ENCODE measurements at places on chromosomes 2 and 18.

GRCh38 chr18:8561123-8561910 is 47.9 kb upstream of the RAB12 start:
- DNase-seq = peak; percentile 9

- DNase-seq = no peak
Measured at GRCh38 chr2:219418155-219419011, at the start of gene DES. TSS of gene DES (plus strand) at chr2:219418377. CDS start at chr2:219418463, 86 bp downstream.

DNA sequence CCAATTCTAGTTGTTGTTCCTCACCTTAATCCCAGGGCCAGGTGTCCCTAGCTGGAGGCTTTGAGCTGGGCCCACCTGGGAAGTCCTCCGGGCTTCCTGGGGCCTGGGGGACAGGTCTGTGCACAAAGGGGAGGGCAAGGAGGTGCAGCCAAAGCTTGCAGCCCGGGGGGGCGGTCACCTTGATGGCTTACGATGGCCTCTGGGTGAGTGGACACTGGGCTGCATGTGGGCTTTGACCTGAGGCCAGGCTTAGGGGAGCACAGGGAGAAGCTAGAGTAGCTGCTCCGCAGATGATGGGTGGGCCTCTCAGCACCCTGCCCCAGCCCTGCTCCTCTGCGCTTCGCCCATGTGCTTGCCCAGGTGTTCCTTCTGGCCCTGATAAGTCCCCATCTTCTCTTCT is 41.8 kb upstream of the HAAO start:
- DNase-seq = no peak

- DNase-seq = no peak
Measured at GRCh38 chr2:190849774-190850173, 30.8 kb upstream of the GLS start.

GRCh38 chr2:17605696-17606095 is 65.2 kb downstream of the VSNL1 start:
- no peak for DNase-seq

DNA sequence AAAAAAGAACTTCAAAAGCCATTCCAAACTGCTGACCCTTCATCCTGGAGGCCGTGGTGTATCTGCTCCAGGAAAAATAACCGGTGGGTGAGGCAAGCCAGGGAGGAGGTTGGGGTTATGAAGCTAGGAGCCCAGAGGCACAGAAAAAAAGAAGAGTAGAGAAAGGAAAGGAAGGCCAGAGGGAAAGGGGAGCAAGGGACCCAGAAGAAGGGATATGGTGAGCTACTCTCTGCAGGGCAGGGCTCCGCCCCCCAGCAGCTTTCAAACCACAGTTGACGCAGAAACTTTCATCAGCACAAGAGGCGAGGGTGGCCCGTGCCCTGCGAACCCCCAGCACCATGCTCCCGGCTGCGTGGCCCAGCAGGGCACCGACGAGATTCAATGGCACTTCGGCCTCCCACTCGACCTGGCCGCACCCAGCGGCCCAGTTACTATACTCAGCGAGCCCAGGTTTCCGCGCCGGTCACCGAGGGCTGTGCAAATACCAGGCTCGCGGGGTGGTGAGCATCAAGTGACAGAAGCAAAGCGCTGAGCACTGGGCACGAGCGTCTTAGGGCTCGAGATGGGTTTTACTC is 665 bp downstream of the MCM6 start:
- peak; percentile 86 for DNase-seq

- DNase-seq = peak; percentile 76
Measured at GRCh38 chr2:45009303-45009927, at the start of gene SIX2. TSS of gene SIX2 (minus strand) at chr2:45009452. CDS start at chr2:45009110, 342 bp downstream.

- no peak for DNase-seq
Measured at GRCh38 chr2:233079953-233080835, 20.1 kb downstream of the INPP5D start.

- DNase-seq = no peak
Measured at GRCh38 chr2:242075168-242075567, 205.6 kb downstream of the RTP5 start.

GRCh38 chr2:15799432-15799827 is 140.9 kb upstream of the MYCN start:
- no peak for DNase-seq

- no peak for DNase-seq
Measured at GRCh38 chr2:118668431-118669424, 178.7 kb downstream of the EN1 start.

DNA sequence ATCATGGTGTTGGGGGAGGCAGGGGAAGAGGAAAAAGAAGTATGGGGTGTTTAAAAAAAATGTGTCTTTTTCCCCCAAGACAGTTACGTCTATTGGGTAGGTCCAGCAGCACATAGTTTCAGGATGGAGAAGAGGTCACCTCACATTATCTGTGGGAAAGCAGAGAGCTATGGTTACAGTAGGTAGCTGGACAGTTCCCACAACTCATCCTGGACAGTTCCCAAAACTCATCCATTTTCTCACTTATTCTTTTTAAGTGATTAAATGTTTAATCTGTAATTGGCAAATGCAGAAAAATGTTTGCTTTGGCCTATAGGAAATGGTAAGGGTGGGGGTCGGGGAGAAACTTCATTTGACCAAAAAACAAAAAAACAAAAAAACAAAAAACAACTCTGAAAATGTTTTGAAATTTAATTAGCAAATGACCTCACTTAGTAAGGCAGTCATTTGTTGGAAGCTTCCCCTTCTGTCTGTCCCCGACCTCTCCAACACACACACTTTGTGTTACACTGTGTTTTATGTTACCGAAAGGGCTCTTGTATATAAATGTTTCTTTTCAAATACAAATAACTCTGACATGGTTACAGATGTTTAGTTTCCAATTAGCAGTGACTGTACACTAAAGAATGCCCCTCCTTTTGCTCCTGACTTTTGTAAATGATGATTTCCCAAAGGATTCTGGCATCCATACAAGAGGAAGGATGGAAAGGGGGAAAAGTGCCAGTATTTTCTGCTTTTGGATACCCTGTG is 173.3 kb upstream of the ZFP36L2 start:
- no peak for DNase-seq

DNA sequence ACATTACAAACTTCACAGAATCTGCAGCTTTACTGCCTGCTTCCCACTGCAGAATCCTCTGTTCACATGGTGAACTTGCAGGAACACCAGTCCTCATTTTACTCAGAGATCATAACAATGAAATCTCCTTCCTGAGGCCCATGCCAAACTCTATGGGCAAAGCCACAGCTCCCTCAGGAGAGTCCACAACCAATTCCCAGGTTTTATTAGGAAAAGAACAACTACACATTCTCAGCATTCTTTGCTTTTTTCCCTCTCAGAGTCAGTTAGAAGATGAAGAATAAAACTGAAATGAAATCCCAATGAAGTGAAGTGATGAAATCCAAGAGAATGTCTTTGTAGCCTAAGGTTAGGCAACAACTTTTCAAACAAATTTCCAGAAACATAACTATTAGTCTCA is 233.7 kb downstream of the DSEL start:
- DNase-seq = no peak

- DNase-seq = no peak
Measured at GRCh38 chr2:31384351-31384750, 30.2 kb downstream of the XDH start.

GRCh38 chr2:14189929-14190328 is 442.6 kb upstream of the LRATD1 start:
- DNase-seq = no peak

DNA sequence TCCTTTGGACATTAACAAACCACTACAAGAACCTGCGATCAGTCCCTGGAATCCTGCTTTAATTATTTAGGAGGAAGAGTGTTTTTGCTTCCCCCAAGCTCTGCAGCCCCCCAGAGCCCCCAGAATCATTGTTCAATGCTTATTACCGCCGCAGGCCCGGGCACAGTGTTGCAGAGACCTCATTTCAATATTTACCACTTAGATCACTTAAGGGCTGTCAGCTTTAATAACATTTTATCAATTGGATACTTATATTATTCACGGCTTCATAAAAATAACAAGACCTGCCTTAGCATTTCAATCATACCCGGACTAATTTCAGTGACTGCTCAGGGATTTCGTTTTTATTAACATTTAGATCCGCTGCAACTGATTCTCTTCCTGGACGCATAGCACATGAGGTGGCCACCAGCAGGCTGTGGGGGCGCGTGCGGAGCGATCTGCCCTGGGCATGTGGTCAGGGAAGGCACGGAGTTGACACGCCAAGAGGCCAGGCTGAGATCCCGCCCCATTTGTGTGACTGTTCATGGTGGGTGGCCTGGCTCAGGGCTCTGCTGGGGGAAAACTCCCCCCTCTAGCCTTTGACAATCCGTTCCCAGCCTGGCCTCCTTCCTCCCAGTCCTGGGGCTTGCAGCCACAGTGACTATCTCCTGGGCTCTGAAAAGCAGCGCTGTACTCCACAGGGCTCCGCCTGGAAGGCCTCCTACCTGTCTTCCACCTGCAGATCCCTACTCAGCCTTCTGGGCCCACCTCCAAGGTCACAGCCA is 267.6 kb downstream of the SRBD1 start:
- DNase-seq = no peak

- peak; percentile 44 for DNase-seq
Measured at GRCh38 chr2:105299290-105299689, 30.2 kb downstream of the TGFBRAP1 start.

GRCh38 chr2:160694631-160695030 is 201.0 kb upstream of the RBMS1 start:
- DNase-seq = no peak

DNA sequence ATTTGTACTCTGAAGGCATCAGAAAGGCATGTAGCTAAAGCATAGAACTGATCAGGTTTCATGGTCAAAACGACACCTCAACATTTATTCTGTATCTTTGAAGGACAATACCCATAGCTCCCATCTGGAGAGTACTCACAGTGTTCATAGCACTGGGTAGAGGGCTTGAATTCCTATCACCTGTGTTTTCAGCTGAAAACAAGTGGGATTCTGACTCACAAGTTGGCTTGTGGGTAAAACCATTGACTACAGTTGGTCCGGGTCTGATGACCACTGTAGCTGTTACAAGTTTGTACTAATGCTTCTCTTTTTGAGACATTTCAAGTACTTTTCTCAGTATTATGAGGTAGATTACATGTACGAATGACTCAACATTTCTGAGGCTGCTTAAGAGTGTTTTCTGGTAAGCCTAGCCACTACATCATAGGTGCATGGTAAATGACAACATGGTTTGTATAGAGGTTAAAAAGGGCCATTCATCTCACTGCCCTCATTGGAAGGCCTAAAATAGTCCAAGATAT is 68.6 kb upstream of the PELI1 start:
- peak; percentile 76 for DNase-seq

- no peak for DNase-seq
Measured at GRCh38 chr2:48017136-48017535, 110.8 kb upstream of the FBXO11 start.

GRCh38 chr18:45317948-45318640 is 297.2 kb upstream of the SLC14A2 start:
- no peak for DNase-seq

GRCh38 chr2:182906454-182906853 is 40.0 kb upstream of the FRZB start:
- DNase-seq = no peak

DNA sequence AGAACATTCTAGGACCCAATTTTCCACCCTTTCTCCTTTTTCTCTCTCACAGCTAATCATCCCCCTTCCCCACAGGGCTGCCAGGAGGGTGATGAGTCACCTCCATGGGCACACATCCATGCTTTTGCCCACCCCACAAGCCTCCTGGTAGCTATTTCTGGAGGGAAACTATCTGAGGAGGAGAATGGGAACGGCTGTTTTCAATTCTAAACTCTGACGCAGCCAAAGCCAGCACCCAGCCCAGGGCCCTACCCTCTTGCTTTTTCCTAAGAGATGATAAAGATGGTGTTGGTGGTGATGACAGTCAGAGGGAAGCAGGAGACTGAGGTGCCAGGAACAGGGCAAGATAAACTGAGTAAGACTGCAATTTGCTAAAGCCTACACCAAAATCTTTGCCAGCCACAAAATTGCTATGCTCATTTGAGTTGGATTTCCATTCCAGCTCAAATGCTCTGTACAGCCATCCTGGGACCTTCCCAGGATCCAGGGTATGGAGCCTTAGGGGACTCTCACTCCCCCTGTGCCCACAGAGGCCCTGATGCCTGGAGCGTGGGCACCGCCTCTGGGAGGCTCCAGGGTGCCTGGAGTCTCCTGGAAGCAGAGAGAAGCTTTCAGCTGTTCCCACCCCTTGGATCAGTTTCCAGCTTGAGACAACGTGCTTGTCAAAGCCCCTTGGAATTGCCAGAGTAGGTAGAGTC is 62.0 kb upstream of the FZD7 start:
- no peak for DNase-seq

DNA sequence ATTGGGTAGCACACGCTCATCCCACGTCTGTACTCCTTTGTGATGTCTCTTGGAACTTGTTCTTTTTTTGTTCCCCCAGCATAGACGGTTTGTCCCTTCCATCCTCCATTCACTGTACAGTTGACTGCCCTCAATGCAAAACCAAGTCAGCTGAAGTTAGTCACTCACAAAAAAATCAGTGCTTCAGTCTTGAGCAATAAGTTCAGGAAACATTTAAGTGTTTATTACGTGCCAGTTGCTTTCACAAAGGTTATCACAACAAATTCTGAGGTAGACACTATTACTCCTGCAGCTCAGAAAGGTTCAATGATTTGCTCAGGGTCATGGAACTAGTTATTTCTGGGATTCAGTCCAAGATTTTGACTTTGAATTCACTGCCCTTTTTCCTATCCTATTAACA is 102.2 kb downstream of the PDE1A start:
- DNase-seq = no peak

- no peak for DNase-seq
Measured at GRCh38 chr18:24754583-24755253, 294.3 kb downstream of the HRH4 start.

GRCh38 chr2:225002656-225003045 is 39.6 kb downstream of the DOCK10 start:
- no peak for DNase-seq

DNA sequence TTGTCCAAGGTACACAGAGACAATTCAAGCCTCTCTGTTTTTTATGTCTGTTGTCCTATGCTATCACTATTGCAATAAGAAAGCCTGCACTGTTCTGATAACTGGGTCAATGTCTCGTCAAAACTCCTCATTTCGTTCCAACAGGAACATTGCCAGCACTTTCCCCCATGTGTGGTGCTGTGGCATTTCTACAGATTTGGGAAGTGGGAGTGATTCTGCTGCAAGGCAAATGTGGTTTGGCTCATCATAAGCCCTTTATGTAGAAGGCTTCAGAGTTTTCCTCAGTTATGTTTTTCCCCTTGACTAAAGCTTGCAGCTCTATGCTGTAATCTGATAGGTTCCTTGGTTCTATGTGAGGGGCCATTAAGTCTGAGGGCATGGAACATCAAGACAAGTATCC is 324.1 kb upstream of the TCF4 start:
- DNase-seq = no peak

DNA sequence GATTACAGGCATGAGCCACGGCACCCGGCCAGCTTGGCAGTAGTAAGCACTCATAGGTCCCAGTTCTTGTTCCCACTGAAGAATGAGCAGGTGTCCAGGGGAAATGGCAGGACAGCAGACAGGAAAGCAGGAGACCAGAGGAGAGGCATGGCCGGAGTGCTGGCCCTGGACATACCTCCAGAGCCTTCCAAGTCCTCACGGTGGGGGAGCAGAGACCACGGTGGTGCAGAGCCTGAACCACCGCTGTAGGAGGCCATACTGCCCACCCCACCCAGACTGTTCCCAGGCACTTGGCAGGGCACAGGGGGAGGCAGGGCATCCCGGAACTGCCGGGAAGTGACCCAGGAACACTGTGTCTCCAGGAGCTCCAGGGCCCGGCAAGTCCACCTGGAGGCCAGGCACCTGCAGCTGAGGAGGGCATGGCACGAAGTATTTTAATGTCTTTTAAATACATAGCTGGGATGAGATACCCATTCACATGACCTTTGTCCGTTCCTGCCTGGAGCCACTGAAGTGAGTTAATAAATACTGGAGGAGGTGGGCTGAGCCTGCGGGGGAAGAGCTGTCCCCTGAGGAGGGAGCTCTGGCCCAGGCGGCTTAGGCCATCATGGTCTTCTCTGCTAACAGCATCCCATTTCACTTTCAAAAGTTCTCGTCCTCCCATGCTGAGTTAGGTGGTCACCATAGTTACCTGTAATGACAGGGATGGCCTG is 49.7 kb upstream of the TFCP2L1 start:
- DNase-seq = no peak

Measured in hematopoietic multipotent progenitor cell treated with erythropoietin and hydrocortisone succinate and interleukin-3 and kit ligand, for 6 days (in vitro differentiated cells).